ENCODE measurements at places on chromosomes 5 and 9. TPM values are rescaled to one million over a fixed set of nuclear protein-coding genes. Genes with fewer than 3 reads are reported as not detected.

GRCh38 chr5:38921174-38921573 is 75.4 kb downstream of the OSMR start:
- DNase-seq = no peak

DNA sequence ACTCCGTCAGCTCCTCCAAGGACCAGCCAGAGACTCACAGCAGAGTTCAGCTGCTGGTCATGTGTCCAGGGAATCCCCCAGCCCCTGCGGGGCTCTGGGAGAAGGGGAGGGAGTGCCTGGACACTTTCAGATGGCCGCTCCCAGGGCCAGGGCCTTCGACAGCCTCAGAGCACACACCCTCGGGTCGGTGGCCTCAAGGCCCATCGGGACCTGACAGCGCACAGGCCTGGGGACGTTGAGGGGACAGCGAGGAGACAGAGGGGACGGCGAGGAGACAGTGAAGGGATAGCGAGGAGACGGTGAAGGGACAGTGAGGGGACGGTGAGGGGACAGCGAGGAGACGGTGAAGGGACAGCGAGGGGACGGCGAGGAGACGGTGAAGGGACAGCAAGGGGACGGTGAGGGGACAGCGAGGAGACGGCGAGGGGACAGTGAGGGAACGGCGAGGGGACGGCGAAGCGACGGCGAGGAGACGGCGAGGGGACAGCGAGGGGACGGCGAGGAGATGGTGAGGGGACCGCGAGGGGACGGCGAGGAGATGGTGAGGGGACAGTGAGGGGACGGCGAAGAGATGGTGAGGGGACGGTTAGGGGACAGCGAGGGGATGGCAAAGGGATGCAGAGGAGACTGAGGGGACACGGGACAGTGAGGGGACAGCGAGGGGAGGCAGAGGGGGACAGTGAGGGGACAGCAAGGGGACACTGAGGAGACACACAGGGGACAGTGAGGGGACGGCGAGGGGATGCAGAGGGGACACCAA is 47.3 kb downstream of the SLC12A7 start:
- no peak for DNase-seq

DNA sequence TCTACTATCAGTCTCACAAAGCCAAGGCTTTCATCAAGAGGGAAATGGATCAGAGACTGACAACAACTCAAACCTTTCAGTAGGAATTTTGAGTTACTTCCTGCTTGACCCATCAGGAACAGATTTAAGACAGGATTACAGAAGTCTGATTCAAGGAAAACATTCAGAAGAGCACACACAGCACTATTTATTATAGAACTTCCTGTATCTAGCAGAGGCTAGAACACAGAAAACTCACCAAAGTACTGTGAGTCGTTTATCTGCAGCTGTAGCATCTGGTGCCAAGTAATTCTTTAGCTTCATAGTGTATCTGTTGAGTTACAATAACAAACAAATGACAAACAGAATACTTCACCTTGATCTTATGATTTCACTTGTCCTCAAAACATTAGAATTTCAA is 13.8 kb downstream of the LEAP2 start:
- no peak for DNase-seq

DNA sequence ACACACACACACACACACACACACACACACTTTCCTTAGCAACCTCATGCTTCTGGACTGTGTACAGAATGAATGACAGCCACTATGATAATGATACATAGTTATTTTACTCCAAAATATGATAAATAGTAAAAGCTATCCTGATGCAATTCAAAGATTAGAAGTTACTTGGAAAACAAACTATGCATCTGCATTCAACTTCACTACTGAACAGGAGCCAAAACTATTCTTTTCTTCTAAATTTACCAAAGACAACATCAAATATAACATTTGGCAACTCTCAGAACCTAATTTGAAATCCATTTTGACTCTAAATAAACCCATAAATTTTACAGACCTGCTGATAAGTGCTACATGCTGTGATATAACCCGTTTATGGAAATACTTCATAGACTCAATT is 33.3 kb downstream of the GLIS3 start:
- no peak for DNase-seq

- no peak for DNase-seq
These were observed 190.8 kb downstream of the MEF2C start for GRCh38 chr5:88691945-88692868.

GRCh38 chr5:38941912-38942311 is 96.1 kb downstream of the OSMR start:
- no peak for DNase-seq

GRCh38 chr9:122526602-122527001 is 491 bp downstream of the OR1N1 start:
- DNase-seq = no peak

- no peak for DNase-seq
These were observed 19.5 kb downstream of the BTNL9 start for GRCh38 chr5:181059297-181060230.

GRCh38 chr9:17906176-17906840 is 327.4 kb downstream of the SH3GL2 start:
- DNase-seq = no peak

GRCh38 chr5:157067005-157067404 is 8.1 kb upstream of the HAVCR1 start:
- no peak for DNase-seq

DNA sequence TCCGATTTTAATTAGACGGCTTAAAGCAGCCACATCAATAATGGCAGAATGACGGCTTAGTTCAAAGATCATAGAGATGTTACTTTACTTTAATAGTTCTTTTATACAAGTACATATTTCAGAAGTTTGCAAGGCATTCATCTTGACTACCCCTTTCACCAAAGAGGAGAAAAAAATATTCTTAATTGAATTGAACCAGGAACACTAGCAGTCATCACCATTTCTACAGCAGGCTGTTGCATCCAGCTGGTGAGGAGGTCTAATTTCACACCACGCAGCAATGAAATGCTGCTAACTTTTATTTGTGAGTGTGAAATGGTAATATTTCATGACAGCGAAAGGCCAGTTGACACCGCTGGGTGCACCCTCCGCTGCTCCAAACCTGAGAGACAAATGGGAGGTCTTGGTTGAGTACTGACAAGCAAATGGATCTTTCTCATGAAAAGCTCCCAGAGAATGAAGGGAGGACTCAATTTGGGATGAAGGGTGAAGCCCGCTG is 322.2 kb downstream of the GLIS3 start:
- DNase-seq = no peak

- peak; percentile 100 for DNase-seq
These were observed at the start of gene PJA2 for GRCh38 chr5:109409844-109410388. TSS of gene PJA2 (minus strand) at chr5:109409974. CDS start at chr5:109383433, 26,541 bp downstream.

- no peak for DNase-seq
These were observed 38.3 kb downstream of the FNIP1 start for GRCh38 chr5:131758520-131758900.

DNA sequence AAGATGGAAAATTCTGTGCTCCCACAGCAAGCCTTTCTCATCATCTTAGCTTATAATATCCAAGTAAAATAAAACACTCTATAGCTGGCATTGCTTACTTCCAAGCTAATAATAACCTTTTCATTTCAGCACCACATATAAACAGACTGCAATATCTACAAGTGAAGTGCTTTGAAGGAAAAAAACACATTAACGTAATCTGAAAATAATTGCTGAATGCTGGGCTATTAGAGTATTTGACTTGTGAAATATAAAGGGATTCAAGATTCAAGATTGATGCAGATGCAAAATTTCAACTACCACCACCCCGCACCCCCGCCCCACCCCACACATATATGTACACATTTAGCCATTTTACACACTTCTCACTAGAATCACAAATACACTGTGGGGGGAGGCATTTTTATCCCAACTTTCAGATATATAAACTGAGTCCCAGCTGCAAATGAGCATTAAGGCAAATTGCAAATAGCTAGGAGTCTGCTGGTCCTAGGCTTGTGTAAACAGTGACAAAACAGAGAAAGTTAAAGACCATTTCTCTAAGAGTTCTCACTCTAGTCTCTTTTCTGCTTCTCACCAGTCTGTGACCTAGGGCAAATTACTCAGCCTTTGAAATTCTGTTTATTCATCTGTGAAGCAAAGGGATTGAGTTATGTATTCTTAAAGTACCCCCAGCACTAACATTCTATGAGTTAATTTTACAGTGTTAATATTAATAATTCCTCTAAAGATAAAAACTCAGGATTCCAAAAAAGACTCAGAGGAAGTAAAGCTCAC is 489.4 kb downstream of the PRELID2 start:
- no peak for DNase-seq

- DNase-seq = no peak
These were observed 43.6 kb downstream of the ERGIC1 start for GRCh38 chr5:172877466-172878260.

- DNase-seq = no peak
These were observed 38.1 kb downstream of the INSYN2B start for GRCh38 chr5:169942181-169942580.

- DNase-seq = peak; percentile 61
These were observed 248.1 kb downstream of the CETN3 start for GRCh38 chr5:90161414-90161813.

- no peak for DNase-seq
These were observed 23.3 kb upstream of the TGFBI start for GRCh38 chr5:136005476-136005875.

GRCh38 chr5:65014769-65015168 is 246.0 kb downstream of the CWC27 start:
- no peak for DNase-seq

GRCh38 chr9:20319241-20319640 is 303.1 kb downstream of the MLLT3 start:
- no peak for DNase-seq

DNA sequence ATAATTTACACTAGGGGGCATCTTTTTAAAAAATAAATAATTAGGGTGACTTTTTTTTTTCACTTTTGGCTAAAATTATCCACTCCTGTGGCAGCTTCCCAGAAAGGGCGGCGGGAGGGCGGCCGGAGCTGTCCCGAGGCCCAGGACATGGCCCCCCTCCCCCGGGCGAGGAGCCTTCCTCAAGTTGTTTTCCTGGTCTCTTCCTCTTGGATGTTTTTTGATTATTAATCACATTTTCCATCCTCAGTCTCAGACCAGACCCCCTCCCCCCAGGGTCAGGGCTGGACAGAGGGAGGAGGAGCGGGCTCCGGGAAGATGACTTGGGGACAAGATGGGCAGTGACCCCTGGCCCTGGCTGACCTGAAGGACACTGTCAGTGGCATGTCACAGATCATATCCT is 4.7 kb upstream of the CNTFR start:
- no peak for DNase-seq

GRCh38 chr5:79086116-79086515 is 16.5 kb downstream of the BHMT2 start:
- peak; percentile 17 for DNase-seq

- DNase-seq = peak; percentile 54
These were observed 231.0 kb downstream of the CDK5RAP2 start for GRCh38 chr9:120348951-120349429.

DNA sequence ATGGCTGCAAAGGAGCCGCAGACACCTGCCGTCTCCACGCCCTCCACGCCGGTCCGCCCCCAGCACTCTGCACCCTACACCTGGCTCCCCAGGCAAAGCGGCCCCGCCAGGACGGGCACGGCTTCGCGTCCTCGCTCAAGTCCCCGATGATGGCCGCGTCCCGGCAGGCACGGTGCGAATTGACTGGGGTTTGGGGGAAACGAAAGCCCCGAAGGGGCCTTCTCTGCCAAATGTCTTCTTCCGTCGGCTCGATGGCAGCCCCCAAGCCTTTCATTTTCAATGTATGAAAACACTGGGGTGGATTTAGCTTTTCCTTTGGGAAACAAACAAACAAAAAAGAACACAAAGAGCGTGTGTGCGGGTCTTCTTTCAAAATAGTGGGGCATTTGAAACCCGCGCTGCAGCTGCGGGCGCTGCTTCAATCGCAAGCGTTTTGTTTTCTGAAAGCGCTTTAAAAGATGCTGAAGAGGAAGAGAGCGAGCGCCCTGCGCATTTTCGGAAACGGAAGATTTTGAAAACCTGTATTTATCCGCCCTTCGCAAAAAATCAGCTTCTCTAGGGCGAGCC is 160.0 kb downstream of the RMI1 start:
- DNase-seq = no peak

DNA sequence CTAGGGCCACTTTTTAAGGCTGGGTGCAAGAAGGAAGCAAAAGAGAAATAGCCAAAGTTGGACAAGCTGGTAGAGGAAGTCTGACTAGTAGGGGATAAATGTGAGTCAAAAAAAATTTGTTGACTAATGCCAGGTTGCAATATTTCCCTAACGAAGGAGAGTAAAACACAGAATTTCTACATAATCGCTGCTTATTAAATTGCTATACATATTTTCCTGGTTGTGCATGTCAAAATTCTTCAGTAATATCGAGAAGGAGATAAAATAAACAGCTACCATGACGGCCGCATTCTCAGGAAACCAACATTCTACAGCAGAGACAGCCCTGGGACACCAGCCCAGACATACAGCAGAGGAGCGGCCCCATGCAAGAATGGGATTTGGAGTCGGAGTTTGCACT is 148.3 kb downstream of the ESM1 start:
- DNase-seq = no peak

GRCh38 chr9:35059438-35059837 is 13.0 kb downstream of the VCP start:
- no peak for DNase-seq

GRCh38 chr9:105359892-105360291 is 87.9 kb upstream of the FSD1L start:
- DNase-seq = peak; percentile 92

The FOXD4 gene
- 1.2 TPM for total RNA-seq

The TMEM252 gene
- total RNA-seq = not detected

The CFAP157 gene
- total RNA-seq = not detected

The ORM2 gene
- total RNA-seq = not detected

The ABITRAM gene
- 11.2 TPM for total RNA-seq

The ITK gene
- not detected for total RNA-seq

The DMGDH gene
- not detected for total RNA-seq

The CKMT2 gene
- not detected for total RNA-seq

The SLC45A2 gene
- total RNA-seq = not detected

The TSLP gene
- not detected for total RNA-seq

The BTNL3 gene
- not detected for total RNA-seq

The RLN2 gene
- total RNA-seq = not detected

Data from HT1080 (cell line).